ENCODE measurements at places on chromosomes 3 and 15.

DNA sequence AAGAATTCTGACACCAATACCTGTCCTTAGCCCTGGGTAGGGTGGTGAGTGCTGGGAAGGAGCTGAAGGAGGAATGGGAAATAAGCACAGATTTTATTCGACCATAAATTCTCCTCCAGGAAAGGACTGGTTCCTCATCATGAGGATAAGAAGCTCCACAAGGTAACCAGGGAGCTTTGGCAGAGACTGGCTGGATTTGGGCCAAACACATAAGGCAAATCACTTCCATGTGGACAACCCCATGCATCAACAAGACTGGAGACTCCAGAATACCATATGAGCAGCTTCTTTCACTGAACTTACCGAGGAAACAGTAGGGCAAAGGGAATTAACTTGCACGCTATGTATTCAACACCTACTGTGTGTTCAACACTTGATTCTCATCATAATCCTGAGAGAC lies 312.5 kb downstream of the NTRK3 start:
- DNase-seq = no peak

GRCh38 chr3:27356976-27357375 lies 12.2 kb downstream of the NEK10 start:
- DNase-seq = no peak

DNA sequence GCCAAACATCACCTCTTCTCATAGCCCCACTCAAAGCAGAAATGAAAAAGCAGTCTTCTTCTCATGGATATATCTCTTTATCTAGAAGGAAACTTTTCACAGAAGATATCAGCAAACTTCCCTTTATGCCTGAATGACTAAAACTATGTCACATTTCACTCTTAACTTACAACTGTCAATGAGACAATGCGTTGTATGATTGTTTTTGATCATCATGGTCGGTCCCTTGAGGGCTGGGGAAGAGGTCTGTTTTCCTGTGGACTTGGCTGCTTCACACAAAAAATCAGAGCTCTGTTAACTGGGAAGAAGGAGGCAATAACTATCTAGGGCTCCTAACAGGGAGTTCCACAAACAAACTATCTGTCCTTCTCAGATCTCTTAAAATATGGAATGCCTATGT lies 5.1 kb downstream of the NLGN1 start:
- no peak for DNase-seq

DNA sequence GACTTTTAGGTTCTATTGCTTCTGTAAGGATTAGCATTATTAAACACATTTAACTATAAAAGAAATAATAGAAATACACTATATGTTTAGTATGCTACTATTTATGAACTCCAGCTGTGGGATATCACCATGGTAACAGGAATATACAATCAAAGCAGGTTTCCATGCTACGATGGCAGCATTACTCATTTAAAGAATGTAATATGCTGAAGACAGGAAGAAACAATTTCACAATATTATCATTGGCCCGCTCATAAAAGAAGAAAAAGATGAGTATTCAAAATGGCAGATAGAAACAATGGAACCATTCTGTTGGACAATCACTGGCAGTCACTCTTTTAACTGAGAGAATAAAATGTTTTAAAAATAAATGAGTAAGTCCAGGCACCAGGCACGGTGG lies 153.4 kb downstream of the CBLB start:
- DNase-seq = no peak

Data from CD4-positive, alpha-beta T cell treated with Interleukin-10 for 1 hour (primary cell).